ENCODE measurements at places on chromosomes 3 and 15.

DNA sequence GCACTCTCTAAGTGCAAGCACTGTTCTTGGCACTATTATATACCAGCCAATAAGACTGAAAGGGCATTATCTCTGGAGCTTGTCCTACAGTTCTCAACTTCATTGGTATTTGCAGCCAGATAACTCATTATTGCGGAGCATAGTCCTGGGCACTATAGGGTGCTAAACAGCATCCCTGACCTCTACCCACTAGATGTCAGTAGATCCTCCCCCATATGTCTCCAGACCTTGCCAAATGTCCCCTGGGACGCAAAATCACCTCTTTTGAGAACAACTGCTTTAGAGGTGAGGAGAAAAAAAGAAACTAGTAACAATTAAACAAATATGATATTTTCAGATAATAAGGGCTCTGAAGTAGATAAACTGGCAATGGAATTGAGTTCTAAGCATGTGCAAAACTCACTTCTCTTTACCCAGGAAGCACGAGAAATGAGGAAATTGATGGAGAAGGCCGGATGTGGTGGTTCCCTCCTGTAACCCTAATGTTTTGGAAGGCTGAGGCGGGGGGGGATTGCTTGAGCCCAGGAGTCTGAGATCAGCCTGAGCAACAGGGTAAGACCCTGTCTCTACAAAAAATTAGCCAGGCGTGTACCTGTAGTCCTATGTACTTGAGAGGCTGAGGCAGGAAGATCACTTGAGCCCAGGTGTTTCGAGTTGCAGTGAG is 61.4 kb downstream of the FRMD4B start:
- DNase-seq, result no peak

GRCh38 chr3:27134171-27134796 is 234.9 kb downstream of the NEK10 start:
- DNase-seq, result peak; percentile 67

DNA sequence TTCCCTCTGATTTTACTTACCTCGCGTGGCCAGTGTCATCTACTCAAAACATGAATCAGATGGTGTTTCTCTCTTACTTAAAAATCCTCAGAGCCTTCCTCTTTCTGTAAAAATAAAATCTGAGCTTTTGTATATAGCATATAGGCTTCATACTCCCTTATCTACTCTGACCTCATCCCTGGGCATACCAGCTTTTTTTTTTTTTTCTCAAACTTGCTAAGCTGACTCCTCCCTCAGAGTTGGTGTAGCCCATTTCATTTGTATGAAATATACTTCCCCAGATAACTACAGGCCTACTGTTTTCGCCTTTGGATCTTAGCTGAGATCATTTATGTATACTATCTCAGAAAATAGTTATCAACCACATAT is 648.9 kb upstream of the ALCAM start:
- DNase-seq, result no peak

- DNase-seq, result peak; percentile 48
Measured at GRCh38 chr3:102053375-102053989, 204.2 kb downstream of the NFKBIZ start.

Measured in kidney glomerular epithelial cell (primary cell).